Stimulated activated CD8-positive, alpha-beta memory T cell treated with anti-CD3 and anti-CD28 coated beads, Interleukin-15, amount 100 ng/mL, for 4 hours (primary cell): ENCODE measurements at places on chromosomes 1 and 21.

DNA sequence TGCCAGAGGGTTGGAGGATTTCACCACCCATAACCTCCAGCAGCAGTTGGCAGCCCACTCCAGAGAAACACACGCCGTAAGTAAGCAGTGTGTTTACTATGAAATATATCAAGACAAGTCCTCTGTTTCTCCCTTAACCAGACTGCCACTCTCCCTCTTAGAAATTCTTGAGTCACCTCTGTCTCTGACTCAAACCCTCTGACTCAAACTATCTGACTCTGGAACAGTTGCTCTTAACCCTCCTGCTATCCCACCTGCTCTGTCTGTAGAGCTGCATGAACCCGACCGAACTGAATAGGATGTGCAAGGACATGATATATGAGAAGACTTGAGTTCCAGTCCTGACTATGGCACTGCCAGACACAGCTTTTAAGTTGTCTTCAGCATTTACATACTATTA lies 14.1 kb downstream of the INPP5B start:
- no peak for DNase-seq

DNA sequence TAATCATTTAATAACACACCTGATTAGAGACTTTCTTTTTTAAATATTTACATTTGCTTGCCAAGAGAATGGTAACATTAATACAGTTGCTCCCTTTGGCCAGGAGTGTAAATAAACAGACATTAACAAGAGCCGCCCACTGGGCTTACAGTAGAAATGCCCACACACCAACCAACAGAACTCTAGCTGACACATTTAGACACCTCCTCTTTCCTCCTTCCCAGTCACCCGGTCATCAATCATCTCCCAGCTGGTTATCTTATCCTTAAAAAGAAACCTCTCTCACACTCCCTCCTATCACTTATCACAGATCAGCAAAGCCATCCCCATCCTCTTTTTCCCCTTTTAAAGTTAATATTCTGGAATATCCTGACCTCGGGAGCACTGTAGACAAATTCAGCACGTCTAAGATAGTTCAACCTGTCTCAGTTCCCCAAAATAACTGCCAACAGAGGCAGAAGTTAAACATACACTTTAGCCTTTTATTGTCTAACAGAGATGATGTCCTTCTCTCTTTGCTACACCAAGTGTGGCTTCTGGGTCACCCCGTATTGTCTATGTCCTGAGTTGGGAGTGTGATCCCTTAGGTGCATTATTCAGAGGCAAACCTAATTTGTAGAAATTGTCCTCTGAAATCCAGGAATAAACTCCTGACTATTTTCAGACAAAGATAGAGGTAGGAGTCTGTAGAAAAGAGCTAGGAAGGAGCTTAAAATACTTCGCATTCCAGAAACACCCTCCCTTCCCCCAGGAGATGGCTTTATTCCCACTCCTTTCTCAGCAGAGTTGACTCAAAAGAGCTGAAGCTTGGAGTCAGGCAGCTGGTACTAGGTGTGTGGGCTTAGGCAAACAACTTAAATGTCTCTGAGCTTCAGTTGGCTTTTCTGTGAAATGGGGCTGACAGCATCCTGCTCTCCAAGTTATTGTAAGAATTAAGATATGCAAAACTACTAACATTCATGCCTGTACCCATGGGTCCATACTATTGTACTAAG lies 8.8 kb downstream of the MYCL start:
- DNase-seq: no peak

- no peak for DNase-seq
Observed at GRCh38 chr1:34640654-34641401, 114.0 kb upstream of the GJB5 start.

DNA sequence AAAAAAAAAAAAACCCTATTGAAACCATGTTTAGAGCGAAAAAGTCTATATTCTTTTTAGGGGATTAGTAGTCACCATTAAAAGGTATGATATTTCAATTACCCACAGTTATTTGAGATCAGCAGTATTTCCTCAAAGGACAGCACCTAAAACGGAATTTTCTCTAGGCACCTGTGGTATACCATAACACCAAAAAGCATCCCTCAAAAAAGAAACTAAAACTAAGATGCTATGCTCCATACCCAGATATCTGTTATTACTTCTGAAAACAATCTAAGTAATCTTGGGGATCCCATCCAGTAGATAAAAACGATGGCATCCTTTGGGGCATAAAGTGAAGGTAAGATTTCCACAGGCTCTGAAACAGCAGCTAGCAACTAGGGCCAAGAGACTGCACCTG lies 89.0 kb downstream of the RERE start:
- no peak for DNase-seq
